Mammary epithelial cell (primary cell): ENCODE measurements at places on chromosomes 13 and 19.

- DNase-seq: peak; percentile 28
Observed at GRCh38 chr19:38644719-38645118, 2.7 kb upstream of the ACTN4 start.

DNA sequence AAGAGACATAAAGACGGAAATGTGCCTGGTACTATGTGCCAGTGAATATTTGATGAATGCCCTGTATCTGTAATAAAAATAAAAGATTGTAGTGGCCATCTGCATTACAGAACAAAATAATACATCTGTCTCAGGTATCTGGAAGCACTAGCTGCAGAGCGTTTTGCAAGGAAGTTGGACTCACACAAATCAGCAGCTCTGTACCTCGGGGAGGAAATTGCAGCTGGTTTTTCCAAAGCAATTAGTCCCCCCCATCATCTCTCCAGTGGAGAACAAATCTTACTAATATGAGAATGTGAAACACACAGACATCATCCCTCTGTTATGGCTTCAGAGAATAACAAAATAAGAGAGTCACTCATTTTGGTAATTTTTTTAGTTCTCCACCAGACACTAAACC is 245.3 kb downstream of the ITGBL1 start:
- no peak for DNase-seq

DNA sequence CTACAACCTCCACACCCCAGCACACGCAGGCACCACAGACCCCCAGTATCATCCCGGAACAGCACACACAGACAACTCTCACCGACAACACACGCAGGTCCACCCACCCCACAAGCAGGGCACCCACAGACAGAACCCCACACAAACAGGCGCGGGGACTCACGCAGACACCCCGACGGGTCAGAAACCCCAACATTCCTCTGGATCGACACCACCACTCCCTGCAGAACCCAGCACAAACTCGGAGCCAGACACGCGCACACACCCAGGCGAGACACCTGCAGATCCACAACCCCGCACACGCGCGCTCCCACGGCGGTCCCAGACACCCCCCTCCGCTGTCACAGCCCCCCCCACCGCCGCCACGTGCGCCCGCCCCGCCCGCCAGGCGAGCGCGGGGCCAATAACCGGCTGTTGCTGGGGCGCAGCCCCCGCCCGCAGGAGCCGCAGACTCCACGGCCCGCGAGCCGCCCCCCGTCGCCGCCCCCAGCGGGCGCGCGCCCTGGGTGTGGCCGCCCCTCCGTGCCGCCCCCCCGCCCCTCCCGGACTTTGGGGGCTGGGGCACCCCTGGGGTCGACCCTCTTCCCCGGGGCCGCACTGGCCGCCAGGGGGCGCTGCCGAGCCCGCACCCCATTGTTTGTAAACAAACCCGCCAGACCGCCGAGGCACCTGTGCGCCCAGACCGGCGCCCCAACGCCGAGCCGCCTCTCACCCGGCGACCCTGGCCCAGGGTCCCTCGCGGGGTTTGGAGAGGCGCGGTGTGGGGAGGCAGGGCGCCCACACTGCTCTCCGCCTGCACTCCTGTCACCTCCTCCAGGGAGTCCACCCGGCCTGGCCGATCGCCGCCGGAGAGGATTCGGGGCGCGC is 712 bp downstream of the BBC3 start:
- peak; percentile 22 for DNase-seq

DNA sequence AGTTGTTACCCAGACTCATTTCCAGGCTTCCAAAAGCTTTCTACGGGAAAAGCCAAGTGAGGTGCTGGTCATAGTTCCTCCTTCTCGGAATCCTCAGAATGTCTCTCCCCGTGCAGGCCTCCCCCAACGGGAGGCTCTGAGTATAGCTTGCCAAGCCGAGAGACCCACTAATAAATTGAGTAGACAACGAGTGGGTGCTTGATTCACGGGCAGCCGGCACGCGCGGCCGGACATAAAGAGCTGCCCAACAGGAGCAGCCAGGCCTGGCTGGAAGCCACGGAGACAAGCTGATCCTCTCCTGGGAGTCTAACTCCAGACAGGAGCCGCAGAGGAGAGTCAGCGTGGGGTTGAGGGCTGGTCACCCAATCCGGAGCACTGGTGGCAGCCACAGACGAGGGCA is 43.4 kb upstream of the MEDAG start:
- DNase-seq: no peak

DNA sequence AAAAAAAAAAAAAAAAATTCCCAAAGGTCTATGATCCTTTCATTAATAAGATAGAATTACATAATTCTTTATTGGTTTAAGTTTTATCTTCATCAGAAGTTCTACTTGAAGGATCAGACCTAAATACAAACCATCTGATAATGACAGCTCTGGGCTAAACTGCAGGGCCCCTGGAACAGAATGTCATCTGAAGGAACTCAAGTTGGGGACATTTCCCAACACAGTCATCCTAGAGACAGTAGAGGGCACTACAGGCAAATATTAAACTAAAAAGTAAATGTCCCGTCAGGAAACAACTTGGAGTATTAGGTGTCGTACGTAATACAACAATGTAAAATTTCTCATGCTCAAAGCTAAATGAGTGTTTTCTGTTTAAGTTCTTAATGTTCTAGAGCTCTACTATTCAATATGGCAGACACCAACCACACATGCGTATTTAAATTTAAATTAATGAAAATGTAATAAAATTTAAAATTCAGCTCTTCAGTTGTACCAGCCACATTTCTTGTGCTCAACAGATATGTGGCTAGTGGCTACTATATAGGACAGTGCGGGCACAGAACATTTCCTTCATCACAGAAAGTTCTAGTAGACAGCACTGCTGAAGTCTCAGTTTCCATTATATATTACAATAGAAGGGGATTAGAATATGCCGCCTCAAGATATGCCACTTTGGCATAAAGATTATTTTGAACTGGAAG is 21.8 kb upstream of the NAXD start:
- peak; percentile 39 for DNase-seq

- no peak for DNase-seq
Observed at GRCh38 chr13:86810361-86810760, 860.8 kb upstream of the SLITRK5 start.

- no peak for DNase-seq
Observed at GRCh38 chr19:10820173-10820572, 15.8 kb downstream of the TMED1 start.

DNA sequence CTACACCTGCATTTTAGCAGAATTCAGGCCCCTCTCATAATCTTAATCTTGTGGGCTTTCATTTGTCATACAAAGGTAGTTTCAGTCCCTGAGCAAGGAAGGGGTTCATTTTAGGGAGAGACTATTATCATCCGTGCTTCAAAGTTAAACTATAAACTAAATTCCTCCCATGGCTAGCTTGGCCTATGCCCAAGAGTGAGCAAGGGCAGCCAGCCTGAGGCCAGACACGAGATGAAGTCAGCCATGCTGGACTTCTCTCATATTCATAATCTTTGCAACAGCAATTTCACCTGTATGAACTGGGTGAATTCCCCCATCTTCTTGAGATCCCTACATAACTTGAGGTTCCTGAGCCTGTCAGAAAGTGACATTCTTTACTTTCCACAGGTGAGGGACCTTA is 13.0 kb downstream of the ERICH4 start:
- DNase-seq: no peak

- DNase-seq: no peak
Observed at GRCh38 chr19:3278749-3279148, 54.3 kb downstream of the CELF5 start.
